IPS DF 19.7 (cell line): ENCODE measurements at places on chromosomes 7 and 10.

GRCh38 chr10:3046210-3046779 lies 21.1 kb upstream of the PFKP start:
- DNase-seq: no peak

DNA sequence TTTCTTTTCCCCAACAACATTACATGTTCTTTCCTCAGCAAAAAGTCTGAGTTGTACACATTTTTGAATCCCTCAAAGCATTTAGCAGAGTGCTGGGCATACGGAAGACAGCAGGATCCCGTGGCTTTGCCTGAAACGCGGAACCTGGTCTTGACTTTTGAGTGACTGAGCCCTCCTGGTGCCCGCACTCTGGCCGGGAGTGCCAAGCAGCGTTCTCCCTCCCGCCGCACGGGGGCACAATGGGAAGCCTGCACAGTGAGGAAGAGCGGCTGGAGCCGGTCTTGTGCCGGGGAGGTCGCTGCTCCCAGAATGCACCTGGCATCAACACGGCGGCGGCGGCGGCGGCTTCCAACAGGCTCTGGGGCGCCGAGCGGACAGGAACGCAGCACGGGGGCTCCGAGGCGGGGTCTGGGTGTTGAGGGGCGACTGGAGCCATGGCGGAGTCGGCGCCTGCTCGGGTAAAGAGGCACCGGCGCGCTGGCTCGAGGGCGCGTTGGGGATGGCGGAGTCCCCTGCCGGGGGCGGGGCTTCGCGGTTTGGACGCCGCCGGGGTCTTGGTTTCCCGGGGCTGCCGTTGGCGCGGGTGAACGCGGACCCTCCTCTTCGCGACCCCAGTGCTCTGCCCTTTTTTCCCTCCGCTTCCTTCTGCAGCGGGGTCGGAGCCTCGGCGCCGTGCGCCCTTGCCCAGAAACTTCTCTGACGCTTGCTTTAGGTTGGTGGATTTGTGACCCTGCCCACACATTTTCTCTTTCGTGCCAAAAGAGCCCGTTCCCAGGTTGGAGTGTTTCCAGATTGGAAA lies at the start of gene ZNF212:
Gene ZNF212, plus strand, starts transcription at position 307 of the 799 bp plus-strand sequence. Its CDS starts 128 bp downstream, at position 435.
- DNase-seq: peak; percentile 65

DNA sequence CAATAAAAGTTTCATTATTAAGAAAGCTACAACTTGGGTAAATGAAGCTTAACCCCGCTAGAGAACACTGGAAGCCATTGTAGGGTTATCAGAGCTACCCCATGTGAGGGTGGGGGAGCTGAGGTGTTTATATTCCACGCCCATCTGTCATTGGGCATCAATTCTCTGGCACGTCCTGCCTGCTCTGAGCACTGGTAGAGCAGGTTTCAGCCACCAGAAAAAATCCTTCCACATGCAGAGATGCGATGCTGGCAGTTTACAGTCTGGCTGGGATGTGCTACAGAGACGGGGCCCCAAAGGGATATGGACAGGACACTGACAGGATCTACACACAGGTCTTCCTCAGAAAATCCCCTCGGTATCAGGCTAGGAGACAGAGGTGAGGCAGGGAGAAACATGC lies 15.9 kb upstream of the RAPGEF5 start:
- no peak for DNase-seq

- DNase-seq: no peak
Observed at GRCh38 chr7:25522727-25523126, 294.4 kb upstream of the NPVF start.

DNA sequence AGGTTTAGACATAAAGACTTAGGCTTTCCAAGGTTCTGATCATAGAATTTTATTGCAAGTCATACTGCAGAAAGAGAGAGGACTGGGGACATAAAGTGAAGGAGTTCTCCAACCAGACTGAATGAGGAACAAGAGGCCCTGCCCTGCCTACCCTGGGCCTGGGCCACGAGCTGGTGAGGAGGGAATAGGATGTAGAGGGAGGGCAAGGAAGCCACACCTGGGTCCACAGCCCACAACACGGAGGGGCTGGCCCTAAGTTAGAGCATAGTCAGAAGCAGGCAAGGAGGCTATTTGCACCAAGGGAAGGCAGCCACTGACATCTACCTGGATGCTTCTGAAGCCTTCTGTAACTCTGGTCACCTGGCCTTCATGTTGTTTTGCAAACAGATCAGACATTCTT lies 82.2 kb upstream of the CXCL12 start:
- DNase-seq: no peak
